Endothelial cell of umbilical vein (primary cell): ENCODE measurements at places on chromosomes 4 and X. TPM values are rescaled to one million over a fixed set of nuclear protein-coding genes. Genes with fewer than 3 reads are reported as not detected.

- no peaks in the 10 kb centered on the region for H3K36me3 ChIP-seq
- peaks cover 5% of the 10 kb centered on the region for H3K4me1 ChIP-seq
- no peaks in the 10 kb centered on the region for H3K27me3 ChIP-seq
- no peak overlapping the region for H3K27ac ChIP-seq
Observed at GRCh38 chr4:168592676-168593075, 95.8 kb downstream of the PALLD start.

DNA sequence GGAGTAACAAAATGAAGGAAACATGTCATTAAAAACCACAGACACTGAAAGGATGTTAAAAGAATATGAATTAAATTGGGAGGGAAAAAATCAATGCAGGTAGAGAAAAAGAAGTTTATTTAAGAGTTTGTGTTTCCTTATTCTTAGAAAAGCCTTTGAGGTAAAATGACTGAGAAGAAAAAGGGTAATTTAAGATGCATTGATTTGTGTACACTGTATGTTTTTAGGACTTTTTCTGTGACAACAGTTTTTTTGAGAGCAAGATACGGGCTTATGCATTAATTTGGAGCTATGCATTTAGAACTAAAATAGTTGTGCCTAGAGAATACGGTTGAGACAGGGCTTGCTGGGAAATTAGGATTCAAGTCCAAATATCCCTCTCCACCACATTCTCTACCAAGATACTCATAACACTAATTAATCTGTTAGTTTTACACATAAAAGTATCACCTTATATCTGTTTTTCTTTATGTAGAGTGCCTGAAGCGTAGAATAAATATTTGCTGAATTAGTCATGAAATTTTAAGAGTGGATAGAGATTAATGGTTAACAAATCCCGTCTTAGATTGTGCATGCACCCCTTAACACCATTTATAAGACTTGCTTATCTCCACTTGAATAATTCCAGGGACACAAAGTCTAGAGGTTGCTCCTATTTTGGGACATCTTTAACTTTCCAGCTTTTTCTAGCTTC is 232.5 kb downstream of the PCDH7 start:
- no peaks in the 10 kb centered on the region for H3K36me3 ChIP-seq
- H3K27me3 ChIP-seq: no peaks in the 10 kb centered on the region
- peaks cover 4% of the 10 kb centered on the region for H3K4me1 ChIP-seq
- H3K27ac ChIP-seq: no peak overlapping the region
- H3K4me3 ChIP-seq: no peak overlapping the region
- no peak for DNase-seq

DNA sequence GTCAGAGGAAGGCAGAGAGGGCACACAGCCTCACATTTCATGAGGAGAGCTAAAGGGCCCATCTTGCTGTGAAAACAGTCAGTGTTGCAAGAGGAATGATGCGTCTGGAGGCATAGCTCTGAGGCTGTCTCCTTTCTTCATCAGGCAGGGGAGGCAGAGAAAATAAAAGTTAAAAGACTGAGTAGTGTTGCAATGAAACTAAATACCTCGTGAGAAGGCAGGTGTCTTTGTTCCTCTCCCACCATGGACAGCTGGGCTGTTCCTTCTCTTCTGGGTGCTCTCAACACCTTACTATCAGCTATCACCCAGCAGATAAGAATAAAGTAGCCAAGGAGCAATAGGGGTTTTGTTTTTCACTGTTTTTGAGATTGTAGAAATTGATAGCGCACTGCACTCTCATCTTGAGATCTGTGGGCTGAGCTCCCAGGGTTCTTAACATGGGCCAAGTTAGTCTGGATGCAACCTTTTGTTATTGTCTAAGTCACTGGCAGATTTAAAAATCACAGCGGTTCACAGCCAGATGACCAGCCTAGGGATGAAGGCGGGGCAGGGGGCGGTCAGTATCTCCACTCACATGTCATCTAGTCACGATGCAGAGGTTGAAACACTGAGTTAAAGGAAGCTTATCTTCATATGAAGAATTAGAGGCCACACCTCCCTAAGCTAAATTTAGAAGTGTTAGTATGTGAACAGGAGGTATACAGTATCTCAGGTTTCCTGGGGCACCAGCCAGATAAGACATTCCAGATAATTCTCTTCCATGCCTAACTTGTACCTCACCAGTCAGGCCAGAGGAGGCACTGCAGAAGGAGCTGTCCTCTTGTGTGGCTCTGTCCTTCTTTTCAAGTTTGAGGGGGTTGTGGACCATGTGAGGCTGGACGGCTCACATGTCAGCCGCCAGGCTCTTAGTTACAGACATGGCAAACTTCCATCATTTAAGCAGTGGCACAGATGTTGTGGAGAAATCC is 36.9 kb downstream of the PARM1 start:
- no peaks in the 10 kb centered on the region for H3K4me1 ChIP-seq
- H3K36me3 ChIP-seq: no peaks in the 10 kb centered on the region
- no peak overlapping the region for H3K4me3 ChIP-seq
- H3K27me3 ChIP-seq: no peaks in the 10 kb centered on the region
- DNase-seq: no peak

The KCND1 gene
- total RNA-seq: 0.67 and 1.3 TPM in 2 replicates

- H3K4me1 ChIP-seq: no peaks in the 10 kb centered on the region
- DNase-seq: no peak
- H3K27ac ChIP-seq: no peak overlapping the region
- H3K27me3 ChIP-seq: no peaks in the 10 kb centered on the region
Observed at GRCh38 chrX:11698702-11699101, 33.0 kb upstream of the ARHGAP6 start.

DNA sequence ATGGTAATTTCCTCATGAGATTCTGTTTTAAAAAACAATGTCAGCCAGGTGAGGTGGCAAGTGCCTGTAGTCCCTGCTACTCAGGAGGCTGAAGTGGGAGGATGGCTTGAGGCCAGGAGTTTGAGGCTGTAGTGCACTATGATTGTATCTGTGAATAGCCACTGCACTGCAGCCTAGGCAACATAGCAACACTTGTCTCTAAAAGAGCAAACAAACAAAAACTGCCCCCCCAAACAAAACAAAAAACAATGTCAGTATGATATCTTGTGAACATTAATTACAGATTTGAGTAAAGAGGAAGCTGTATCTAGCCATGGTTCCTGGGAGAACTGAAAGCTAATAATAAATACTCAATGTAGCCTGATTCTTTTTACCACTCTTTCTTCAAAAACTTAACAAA is 6.8 kb upstream of the MSL3 start:
- H3K4me3 ChIP-seq: no peak overlapping the region
- H3K27ac ChIP-seq: no peak overlapping the region
- no peaks in the 10 kb centered on the region for H3K4me1 ChIP-seq
- H3K27me3 ChIP-seq: peaks cover 4% of the 10 kb centered on the region
- no peak for DNase-seq
- no peaks in the 10 kb centered on the region for H3K36me3 ChIP-seq

The ZCCHC18 gene
- 1.6 and 2.3 TPM in 2 replicates for total RNA-seq

The STIM2 gene
- 21.2 and 23.6 TPM in 2 replicates for total RNA-seq

- H3K4me3 ChIP-seq: no peak overlapping the region
- peak; percentile 58 for DNase-seq
- H3K4me1 ChIP-seq: peaks cover 76% of the 10 kb centered on the region
- peak overlapping the region; percentile 99 for H3K27ac ChIP-seq
- no peaks in the 10 kb centered on the region for H3K27me3 ChIP-seq
- H3K36me3 ChIP-seq: no peaks in the 10 kb centered on the region
Observed at GRCh38 chrX:100648458-100649417, 4.7 kb downstream of the SRPX2 start.

The CFAP47 gene
- not detected in 2 replicates for total RNA-seq

- no peaks in the 10 kb centered on the region for H3K27me3 ChIP-seq
- no peak for DNase-seq
- no peak overlapping the region for H3K4me3 ChIP-seq
- H3K27ac ChIP-seq: no peak overlapping the region
- no peaks in the 10 kb centered on the region for H3K36me3 ChIP-seq
- peaks cover 27% of the 10 kb centered on the region for H3K4me1 ChIP-seq
Observed at GRCh38 chr4:159204566-159204965, 101.7 kb downstream of the RAPGEF2 start.

The KLHL15 gene
- total RNA-seq: 3.6 TPM in 2 replicates

- no peaks in the 10 kb centered on the region for H3K36me3 ChIP-seq
- H3K4me3 ChIP-seq: peak overlapping the region; percentile 88
- H3K27ac ChIP-seq: no peak overlapping the region
- H3K27me3 ChIP-seq: peaks cover 38% of the 10 kb centered on the region
- peak; percentile 41 for DNase-seq
Observed at GRCh38 chr4:95549246-95550114, 707 bp upstream of the UNC5C start.

The GYG2 gene
- 0.22 TPM in 1 of 2 replicates, not detected in the other for total RNA-seq

The USP17L20 gene
- total RNA-seq: not detected in 2 replicates

GRCh38 chrX:43949669-43950068 is 23.5 kb downstream of the NDP start:
- H3K4me1 ChIP-seq: no peaks in the 10 kb centered on the region
- no peaks in the 10 kb centered on the region for H3K27me3 ChIP-seq
- H3K36me3 ChIP-seq: no peaks in the 10 kb centered on the region
- H3K4me3 ChIP-seq: no peak overlapping the region
- no peak overlapping the region for H3K27ac ChIP-seq

The CXCL3 gene
- 1.3 and 1.4 TPM in 2 replicates for total RNA-seq

- no peak overlapping the region for H3K4me3 ChIP-seq
- H3K36me3 ChIP-seq: no peaks in the 10 kb centered on the region
- H3K4me1 ChIP-seq: no peaks in the 10 kb centered on the region
- peaks cover 25% of the 10 kb centered on the region for H3K27me3 ChIP-seq
- H3K27ac ChIP-seq: no peak overlapping the region
- DNase-seq: peak; percentile 37
Observed at GRCh38 chr4:89397441-89397840, 89.8 kb upstream of the GPRIN3 start.

The SLIT2 gene
- 22.2 and 28.2 TPM in 2 replicates for total RNA-seq

DNA sequence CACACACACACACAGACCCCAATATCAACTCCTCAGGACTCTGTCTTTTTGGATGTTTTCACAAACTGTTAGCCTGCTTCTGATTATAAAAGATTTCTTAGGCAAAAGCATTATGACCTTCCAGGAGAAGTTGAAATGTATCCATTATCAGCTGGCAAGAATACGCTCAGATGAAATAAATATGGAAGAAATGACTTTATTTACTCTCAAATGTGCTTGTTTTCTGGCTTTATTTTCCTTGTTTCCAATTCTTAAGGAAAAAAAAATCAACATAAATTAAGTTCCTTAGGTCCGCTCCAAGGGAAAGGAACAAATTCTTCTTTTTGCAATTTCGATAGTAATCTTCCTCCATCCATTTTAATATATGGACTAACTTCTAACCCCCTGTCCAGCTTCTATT is 175.6 kb upstream of the HCCS start:
- no peak for DNase-seq
- no peaks in the 10 kb centered on the region for H3K27me3 ChIP-seq
- H3K4me1 ChIP-seq: peaks cover 9% of the 10 kb centered on the region
- H3K36me3 ChIP-seq: no peaks in the 10 kb centered on the region
- no peak overlapping the region for H3K27ac ChIP-seq
- no peak overlapping the region for H3K4me3 ChIP-seq

The GLUD2 gene
- total RNA-seq: 0.33 and 0.53 TPM in 2 replicates

The ARAP2 gene
- total RNA-seq: 0.16 TPM in 1 of 2 replicates, not detected in the other

The QRFPR gene
- total RNA-seq: not detected in 2 replicates

DNA sequence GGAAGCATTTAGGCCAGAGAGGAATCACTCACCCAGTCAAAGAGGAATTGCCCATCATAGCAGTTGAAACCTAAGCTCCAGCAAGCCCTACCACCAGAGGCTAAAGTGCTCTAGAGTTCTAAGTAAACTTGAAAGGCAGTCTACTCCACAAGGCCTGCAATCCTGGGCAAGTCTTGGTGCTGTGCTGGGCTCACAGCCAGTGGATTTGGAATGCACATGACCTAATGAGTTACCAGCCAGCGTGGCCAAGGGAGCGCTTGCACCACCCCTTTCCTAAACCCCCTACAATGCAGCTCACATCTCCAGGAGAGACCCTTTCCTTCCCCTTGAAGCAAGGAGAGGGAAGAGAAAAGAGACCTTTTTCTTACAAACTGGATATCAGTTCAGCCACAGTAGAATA is 445.7 kb downstream of the GASK1B start:
- H3K36me3 ChIP-seq: no peaks in the 10 kb centered on the region
- no peak overlapping the region for H3K4me3 ChIP-seq
- H3K27ac ChIP-seq: no peak overlapping the region
- H3K4me1 ChIP-seq: no peaks in the 10 kb centered on the region

The DNAAF6 gene
- not detected in 2 replicates for total RNA-seq

DNA sequence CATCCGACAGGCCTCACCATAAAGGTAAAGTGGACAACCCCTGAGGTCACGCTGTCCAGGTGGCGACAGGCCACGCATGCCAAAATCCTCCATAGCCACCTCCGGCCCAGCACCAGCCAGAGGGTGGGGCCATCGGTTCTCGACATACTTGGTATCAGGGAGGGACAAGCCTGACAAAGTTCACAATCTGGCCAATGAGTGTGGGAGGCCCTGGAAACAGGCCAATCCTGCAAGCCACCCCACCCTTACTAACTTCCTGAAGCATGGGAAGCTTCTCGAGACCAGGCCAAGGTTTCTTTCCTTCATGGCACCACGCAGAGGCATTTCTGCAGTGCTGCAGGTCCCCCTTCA is 73.8 kb downstream of the MTMR1 start:
- H3K27me3 ChIP-seq: no peaks in the 10 kb centered on the region
- no peaks in the 10 kb centered on the region for H3K4me1 ChIP-seq
- H3K4me3 ChIP-seq: no peak overlapping the region
- H3K27ac ChIP-seq: no peak overlapping the region
- DNase-seq: no peak
- no peaks in the 10 kb centered on the region for H3K36me3 ChIP-seq

- no peak overlapping the region for H3K27ac ChIP-seq
- DNase-seq: no peak
- H3K4me3 ChIP-seq: no peak overlapping the region
- H3K4me1 ChIP-seq: peaks cover 9% of the 10 kb centered on the region
- no peaks in the 10 kb centered on the region for H3K36me3 ChIP-seq
Observed at GRCh38 chr4:185108185-185108584, 34.9 kb upstream of the SLC25A4 start.

DNA sequence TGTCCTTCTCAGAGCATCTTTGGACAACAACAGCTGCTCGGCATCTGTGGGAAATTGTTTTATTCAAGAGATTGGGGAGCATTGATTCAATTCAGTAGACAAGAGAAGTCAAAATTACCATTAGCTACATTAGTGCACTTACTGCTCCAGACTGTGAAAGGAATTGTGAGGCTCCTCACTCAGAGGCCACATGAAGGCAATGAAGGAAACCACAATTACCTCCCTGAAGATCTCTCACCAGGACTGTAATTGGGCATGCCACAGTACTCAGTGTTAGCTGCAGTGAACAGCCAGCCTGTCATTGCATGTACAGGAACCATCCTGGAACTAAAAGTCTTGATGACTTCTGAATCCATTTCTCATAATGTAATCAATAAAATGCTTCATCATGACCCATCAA is 144.8 kb downstream of the PPA2 start:
- no peaks in the 10 kb centered on the region for H3K36me3 ChIP-seq
- no peaks in the 10 kb centered on the region for H3K27me3 ChIP-seq
- no peak for DNase-seq
- H3K4me1 ChIP-seq: no peaks in the 10 kb centered on the region

GRCh38 chr4:6104541-6105130 is 86.4 kb upstream of the C4orf50 start:
- no peak overlapping the region for H3K27ac ChIP-seq
- H3K4me1 ChIP-seq: no peaks in the 10 kb centered on the region
- no peak overlapping the region for H3K4me3 ChIP-seq
- DNase-seq: no peak
- H3K27me3 ChIP-seq: no peaks in the 10 kb centered on the region
